ENCODE measurements at places on chromosomes 11 and 22. TPM values are rescaled to one million over a fixed set of nuclear protein-coding genes. Genes with fewer than 3 reads are reported as not detected.

- DNase-seq, result no peak
Measured at GRCh38 chr11:48034926-48035871, 54.8 kb downstream of the PTPRJ start.

DNA sequence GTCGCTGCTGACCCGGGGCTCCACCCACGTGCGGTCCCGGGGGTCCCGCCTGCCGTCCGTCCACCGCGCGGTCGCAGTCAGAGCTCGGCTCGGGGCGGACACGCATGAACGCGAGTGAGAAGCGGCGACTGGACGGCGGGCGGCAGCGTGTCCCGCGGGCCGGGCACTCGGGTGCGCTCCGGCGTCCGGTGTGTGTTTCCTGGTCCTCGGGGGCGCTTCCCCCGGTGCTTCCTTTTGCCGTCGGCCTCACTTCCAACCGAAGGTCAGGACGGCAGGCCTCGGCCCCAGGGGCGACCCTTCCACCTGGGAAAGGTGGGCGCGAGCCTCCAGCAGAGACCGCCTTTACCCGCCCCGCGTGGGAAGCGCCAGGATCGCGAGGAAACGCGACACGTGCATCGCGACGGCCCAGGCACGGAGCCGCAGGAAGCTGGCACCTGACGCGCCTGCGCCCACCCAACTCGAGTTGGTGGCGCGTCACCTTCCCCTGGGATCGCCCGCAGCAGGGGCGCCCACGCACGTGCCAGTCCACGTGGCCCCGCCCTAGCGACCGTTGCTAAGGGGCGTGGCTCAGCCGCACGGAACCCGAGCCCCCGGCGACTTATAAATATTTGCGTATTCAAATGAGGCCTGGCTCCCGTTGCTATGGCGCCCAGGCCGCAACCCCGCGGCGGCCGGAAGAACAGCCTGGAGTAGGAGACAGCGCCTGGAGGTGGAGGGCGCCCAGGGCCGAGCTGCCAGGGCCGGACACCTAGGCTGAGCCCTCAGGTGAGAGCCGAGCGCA is at the start of gene LRRC56:
LRRC56 (plus strand) TSS at position 687 of the 781 bp plus-strand sequence. CDS start 3,158 bp downstream, outside the sequence.
- peak; percentile 86 for DNase-seq

GRCh38 chr22:17890245-17890671 is 116.0 kb upstream of the BID start:
- no peak for DNase-seq

UCP2 gene
- 137 TPM for total RNA-seq

DNA sequence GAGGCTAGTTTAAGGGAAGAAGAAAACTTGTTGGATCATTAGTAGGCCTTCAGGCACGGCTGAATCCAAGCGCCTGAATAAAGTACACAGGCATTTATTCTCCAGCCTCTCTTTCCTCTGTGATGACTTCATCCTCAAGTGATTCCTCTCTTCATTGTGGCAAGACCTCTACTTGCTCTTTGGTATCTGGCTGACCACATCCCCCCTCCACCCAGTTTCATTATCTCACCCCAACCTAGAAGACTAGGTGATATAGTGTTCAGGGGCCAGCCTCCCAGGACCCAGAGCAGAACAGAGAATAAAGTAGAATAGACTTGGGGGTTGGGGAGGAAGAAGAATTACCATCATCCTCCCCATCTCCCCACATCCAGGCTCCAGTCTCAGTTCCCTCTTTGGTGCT is 189.3 kb downstream of the MIAT start:
- DNase-seq, result no peak

ELP4 gene
- 16.1 TPM for total RNA-seq

GRCh38 chr11:118621071-118621783 is 13.8 kb downstream of the PHLDB1 start:
- DNase-seq, result peak; percentile 53
